ENCODE measurements at places on chromosomes 4 and X.
A peak's percentile ranks its signal among the peaks of the same experiment; 100 is the strongest.

GRCh38 chr4:178275671-178276360 lies 833.6 kb upstream of the AGA start:
- DNase-seq, result no peak

DNA sequence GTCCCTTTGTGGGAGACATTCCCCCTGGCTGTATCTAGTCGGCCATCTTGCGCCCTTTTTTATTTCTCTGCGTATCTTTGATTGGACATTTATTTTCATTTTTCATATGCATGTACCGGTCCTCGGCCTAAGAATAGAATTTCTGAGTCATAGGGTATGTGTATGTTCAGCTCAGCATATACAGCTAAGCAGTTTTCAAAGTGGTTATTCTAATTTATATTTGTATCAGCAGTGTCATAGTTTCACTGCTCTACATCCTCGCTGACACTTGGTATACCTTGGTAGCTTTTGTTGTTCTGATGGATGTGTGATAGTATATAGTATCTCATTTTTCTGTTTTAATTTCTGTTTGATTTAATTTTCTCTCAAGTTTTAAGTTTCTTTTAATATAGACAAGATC lies 38.7 kb downstream of the BEX3 start:
- DNase-seq, result no peak

GRCh38 chr4:95516528-95517017 lies 32.2 kb downstream of the UNC5C start:
- no peak for DNase-seq

DNA sequence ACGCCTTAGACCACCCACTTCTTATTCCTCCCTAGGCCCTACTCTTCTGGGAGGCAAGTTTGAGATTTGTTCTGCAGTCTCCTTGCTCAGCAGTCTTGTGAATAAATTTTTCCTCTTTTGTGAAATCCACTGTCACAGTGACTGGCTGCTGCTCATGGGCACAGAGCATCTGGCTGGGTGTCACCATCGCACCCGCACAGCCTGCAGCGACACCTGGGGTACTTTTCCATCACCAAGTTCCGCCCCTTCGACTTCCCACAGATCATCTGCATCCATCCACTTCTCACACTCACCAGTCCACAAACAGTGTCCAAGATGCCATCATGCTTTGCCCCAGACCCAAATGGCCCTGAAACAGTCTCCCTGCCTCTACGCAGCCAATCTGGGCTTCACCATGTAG lies 36.4 kb upstream of the AFAP1 start:
- no peak for DNase-seq

DNA sequence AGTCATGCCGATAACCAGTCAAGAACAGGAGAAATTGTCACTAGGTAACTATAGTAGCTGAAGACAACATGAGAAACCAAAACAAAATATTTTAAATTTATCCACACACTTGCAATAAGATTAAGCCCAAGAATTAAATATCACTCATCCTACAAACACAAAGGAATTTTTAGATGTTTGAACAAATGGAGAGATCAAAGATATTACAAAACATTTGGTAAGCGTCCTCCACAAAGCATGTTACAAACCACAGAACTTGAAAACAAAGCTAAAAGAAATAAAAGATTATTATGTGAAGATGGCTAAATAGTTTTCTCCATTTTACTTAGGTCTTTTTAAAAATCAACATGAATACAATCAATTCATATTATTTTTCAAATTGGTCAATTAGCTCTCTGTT lies 631.9 kb upstream of the INTU start:
- no peak for DNase-seq

- DNase-seq, result no peak
These were observed 2.1 kb downstream of the HELT start for GRCh38 chr4:185020293-185020808.

DNA sequence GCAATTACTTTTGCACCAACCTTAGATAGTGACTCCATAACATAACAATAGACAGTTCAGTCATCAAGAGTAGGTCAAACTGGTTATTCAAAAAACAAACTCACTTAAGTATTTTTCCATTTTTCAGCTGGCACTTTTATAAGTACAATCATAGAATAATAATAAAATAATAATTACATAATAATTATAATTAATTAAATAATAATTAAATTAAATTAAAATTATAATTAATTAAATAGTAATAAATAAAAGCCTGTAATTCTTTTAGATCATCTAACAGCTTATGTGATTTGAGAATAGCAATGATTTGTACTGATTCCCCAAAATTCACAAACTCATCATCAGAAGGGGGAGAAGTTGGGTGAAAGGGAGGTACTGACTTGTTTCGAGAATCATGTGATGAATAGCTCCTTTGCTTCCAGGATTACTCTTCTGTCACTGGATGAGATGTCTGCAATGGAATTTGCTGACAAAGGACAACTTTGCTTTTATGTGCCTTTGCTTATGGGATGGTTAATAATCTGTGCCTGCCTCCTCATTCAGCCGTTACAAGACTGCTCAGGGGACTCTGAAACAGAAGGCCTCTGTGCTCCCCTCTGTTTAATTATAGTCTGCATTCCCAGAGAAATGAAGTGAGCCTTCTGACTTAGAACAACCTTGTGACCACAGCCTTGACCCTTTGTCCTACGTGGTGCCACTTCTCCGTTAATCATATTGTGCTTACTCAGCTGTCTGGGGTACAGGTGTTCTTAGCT lies 104.8 kb upstream of the ENPEP start:
- DNase-seq, result no peak

DNA sequence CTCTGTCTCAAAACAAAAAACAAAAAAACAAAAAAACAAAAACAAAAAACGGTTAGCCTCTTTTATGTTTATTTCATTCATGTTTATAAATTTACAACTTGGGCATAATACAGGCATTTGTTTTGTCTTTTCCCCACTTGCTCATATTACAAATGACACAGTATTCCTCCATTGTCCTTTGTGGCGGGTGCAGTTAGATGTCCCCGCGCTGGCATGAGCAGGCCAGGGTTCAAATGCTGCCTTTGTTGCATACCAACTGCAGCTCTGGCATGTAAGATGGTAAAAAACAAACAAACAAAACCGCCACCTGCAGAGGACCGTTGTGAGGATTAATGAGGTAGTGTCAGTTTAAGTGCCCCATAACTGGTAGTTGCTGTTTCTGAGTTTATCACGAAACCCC lies 16.1 kb upstream of the HPF1 start:
- no peak for DNase-seq

GRCh38 chr4:88451205-88451604 lies 5.7 kb upstream of the HERC5 start:
- DNase-seq, result no peak

DNA sequence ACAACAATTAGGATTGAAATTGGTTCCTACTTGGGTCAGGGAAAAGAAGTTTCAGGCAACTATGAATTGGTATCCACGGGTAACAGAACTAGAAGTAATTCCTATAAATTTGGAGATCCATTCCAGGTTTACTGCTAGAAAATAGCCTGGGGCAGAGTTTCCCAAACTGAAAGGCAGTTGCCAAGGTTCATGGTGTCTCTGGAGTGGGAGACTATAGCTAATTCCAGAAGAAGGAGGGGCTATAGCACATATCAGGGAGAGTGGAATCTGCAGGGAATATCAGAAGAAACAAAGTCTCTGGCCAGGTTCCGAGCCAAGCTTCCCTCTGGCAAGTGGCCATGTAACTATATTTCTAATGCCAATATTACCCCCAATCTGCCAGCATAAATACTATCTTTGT lies 166.3 kb downstream of the GALNTL6 start:
- no peak for DNase-seq

GRCh38 chrX:57282568-57282967 lies 3.9 kb upstream of the FAAH2 start:
- no peak for DNase-seq

- DNase-seq, result no peak
These were observed 384.6 kb upstream of the IGFBP7 start for GRCh38 chr4:57494821-57495220.

- DNase-seq, result no peak
These were observed 209.5 kb upstream of the PPP3CA start for GRCh38 chr4:101556842-101557241.

GRCh38 chr4:26088433-26088928 lies 174.5 kb downstream of the SMIM20 start:
- no peak for DNase-seq

- no peak for DNase-seq
These were observed 176.0 kb downstream of the TLL1 start for GRCh38 chr4:166049036-166049435.

- DNase-seq, result no peak
These were observed 37.7 kb downstream of the NBDY start for GRCh38 chrX:56766554-56767347.

DNA sequence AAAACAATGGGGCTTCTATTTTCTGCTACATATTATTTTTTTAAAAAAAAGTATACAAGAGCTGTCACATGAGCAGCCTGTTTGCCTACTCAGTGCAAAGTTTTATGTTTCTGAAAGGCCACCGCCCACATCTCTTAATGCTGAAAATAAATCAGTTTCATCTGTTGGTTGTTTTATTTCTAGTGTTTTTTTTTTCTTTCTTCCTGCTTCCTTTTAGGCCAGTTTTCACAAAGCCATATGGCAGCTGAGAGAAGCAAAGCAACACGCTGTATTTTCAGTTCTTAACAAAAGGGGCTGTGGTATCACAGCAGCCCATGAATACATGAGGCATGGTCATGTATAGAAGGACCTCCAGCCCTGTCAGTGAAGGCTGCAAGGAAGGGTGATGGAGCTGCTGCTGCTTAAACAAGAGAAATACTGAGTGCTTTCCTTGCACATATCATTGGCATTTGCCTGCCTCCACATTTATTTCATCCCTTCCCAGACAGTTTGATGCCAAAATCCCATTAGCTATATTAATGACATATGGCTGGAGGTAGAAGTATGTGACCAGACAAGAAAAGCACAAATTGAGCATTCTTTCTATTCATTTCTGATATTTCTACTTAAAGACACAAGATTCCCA lies 172.5 kb downstream of the PCDH18 start:
- no peak for DNase-seq

DNA sequence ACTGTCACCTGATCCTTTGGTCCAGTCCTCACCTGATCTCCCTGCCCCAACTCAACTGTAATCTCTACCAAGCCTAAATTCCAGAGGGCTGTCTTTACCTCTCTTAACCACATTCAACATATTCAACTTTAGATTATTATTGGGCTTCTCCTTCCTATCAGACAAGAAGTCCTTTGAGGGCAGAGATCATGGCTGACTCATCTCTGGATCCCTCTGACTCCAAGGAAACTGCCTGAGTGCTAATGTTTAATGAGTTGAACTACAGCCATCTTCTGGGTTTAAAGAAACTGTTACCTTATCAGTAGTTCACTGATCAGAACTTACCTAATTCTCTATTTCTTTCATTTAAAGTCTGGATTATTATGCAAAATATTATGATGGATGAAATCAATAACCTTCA lies 135.7 kb downstream of the GPC3 start:
- DNase-seq, result no peak

- no peak for DNase-seq
These were observed 190.7 kb downstream of the ZNF674 start for GRCh38 chrX:46354481-46354880.

GRCh38 chr4:137994853-137995252 lies 247.3 kb downstream of the SLC7A11 start:
- no peak for DNase-seq

GRCh38 chrX:107574054-107574683 lies 54.1 kb upstream of the PRPS1 start:
- DNase-seq, result no peak

- peak; percentile 12 for DNase-seq
These were observed 89.9 kb downstream of the PLS3 start for GRCh38 chrX:115650916-115651315.

- no peak for DNase-seq
These were observed 6.8 kb upstream of the MOB1B start for GRCh38 chr4:70895405-70895804.

- DNase-seq, result no peak
These were observed 13.9 kb downstream of the FNIP2 start for GRCh38 chr4:158782551-158783360.

- no peak for DNase-seq
These were observed 4.7 kb upstream of the JAKMIP1 start for GRCh38 chr4:6204871-6205566.

GRCh38 chr4:10075953-10076391 lies 40.6 kb downstream of the WDR1 start:
- DNase-seq, result no peak

DNA sequence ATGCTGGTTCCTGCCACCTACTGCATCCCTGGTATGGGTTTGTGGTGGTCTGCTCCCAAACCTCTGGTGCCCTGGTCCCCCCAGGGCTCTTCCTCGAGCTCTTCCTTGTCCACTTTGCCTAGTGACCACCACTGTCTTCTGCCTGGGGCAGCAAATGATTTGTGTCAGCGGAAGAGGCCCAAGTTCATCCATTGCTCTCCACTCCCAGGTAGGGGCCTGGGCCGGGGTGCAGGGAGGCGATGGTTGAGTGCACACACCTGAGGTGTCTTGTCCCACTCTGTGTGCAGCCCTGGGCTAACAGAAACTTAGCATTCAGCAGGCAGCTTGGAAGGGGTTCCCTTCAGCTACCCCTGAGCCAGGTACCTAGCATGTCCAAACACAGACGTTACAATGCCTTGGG lies 75.6 kb upstream of the SOX3 start:
- DNase-seq, result no peak

DNA sequence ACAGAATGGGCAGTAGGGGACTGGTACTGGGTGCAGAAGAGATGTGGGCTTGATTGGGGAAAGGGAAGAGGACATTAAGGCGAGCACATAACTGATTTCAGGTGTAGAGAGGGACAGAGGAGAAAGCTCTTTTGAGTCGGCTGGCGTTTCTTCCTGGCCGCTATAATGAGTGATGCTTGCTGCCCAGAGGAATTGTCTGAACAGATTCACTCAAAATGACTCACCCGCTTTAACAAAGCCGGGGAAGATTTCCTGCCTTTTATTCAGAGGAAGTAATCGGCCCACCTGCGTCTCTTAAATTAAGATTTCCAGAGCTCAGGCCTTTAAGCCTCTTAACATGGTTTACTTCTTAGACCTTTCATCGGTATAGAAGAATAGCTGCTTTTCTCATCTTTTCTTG lies 102.1 kb upstream of the AP1S2 start:
- DNase-seq, result no peak

DNA sequence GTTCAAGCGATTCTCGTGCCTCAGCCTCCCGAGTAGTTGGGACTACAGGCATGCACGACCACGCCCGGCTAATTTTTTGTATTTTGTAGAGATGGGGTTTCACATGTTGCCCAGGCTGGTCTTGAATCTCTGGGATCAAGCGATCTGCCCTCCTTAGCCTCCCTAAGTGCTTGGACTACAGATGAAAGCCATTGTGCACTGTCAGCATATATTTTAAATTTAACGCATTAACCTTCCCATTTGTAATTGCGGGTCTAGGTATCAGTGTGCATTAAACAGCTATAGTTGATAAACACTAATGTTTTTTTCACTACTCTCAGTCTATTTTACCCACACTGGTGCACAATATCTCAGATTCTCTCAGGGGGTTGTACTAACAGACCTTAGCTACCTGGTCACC lies 1930.8 kb downstream of the C4orf33 start:
- no peak for DNase-seq
